Urinary bladder (tissue), 4 donors: ENCODE measurements at places on chromosomes 13 and 19. TPM values are rescaled to one million over a fixed set of nuclear protein-coding genes. Genes with fewer than 3 reads are reported as not detected.

The GFY gene
- not detected for total RNA-seq

The PSG11 gene
- not detected for total RNA-seq

The PSG6 gene
- not detected for total RNA-seq

DNA sequence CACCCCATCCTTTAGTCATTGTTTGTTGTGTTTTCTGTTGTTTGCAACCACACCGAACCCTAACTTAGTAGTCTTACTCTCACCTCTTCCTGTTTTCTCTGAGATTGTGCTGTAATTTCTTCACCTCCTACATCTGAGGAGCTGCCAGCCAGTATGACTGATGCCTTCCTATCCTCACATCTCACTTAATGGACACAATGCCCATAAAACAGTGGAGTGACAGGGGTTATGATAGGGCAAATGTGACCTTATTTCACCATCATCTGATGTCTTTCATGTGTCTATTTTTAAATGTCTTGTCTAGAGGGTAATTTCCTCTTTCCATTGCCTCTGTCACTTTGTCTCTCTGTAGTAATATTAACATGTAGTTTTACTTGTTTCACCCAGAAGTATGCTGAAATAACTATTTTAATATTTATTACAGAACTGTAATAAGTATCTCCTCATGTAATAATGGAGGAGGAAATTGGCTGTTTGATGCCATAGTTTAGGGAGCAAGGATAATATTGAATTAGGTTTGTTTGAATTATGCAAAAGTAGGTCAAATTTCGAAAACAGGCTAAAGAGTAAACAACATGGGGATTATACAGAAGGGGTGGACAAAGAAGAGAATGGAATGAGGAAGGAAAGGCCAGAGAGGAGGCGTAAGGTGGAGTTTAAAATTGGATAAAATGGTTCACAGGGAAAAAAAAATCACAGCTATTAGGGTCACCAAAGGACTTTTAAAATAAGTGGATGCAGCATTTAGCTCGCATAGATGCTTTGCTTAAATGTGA, 103.5 kb upstream of the SPRY2 start:
- no peak for DNase-seq

- DNase-seq = no peak
These were observed 12.4 kb downstream of the PRKD2 start for GRCh38 chr19:46704379-46705076.

- no peak for DNase-seq
These were observed 16.2 kb downstream of the LAIR2 start for GRCh38 chr19:54518844-54519243.

GRCh38 chr19:4970558-4971423, 1.9 kb downstream of the KDM4B start:
- DNase-seq = no peak

- no peak for DNase-seq
These were observed 173.5 kb downstream of the LACC1 start for GRCh38 chr13:44053208-44053607.

DNA sequence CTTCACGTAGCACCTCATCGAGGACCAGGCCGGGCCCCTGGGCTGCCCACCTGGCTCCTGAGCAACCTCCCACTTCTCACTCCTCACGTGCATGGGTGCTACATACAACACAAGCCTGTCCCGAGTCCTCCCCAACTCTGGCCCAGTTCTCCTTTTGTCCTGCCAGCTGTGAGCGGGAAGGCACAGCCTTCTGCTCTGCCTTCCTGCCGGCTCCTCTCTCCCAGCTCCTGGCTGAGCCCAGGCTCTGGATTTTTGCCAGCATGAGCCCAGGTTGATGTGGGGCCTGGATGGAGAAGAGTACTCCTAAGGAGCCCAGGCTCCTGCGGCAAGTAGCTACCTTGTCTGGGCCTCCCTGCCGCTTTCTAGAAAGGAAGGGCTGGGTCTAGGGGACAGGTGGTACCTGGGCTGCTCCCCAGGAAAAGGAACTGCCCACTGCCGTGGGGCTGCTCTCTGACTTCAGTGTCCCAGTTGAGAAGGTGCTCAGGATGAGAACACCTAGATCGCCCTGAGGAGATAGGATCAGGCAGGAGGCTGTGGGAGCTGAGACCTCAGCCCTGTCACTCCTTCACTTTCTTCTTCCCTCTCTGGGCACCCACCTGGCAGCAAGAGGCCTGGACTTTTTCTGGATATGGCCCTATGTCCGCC, 23.6 kb downstream of the LYL1 start:
- no peak for DNase-seq

GRCh38 chr19:22882797-22883196, 50.7 kb downstream of the ZNF723 start:
- no peak for DNase-seq

DNA sequence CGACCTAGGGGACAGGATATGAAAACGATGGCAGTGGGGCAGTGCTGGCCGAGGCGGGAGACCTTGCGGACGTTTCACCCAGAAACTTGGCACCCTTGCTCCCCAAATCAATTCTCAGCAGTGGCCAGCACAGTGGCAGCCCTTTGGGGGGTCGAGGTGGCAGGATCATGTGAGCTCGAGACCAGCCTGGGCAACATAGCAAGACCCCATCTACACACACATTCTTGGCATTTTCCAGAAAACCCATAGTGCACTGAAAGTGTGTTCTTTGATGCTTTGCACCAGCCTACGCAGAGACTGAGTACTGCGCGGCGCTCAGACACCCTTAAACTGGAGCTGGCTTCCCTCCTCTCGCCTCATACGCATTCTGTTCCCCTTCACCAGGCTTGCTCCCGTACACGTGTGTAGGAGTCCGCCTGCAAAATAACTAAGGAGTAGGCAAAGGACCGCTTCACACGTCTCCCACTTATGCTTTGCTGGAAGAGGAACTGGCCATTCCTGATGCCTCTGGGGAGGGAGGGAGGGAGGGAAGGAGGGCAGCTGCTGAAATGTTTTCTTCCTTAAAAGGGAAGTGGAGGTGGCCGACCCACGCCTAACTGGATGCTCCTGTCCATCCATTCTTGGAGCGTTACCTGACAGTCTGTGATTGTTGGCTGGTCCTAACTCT, 23.5 kb upstream of the MIER2 start:
- DNase-seq = no peak

DNA sequence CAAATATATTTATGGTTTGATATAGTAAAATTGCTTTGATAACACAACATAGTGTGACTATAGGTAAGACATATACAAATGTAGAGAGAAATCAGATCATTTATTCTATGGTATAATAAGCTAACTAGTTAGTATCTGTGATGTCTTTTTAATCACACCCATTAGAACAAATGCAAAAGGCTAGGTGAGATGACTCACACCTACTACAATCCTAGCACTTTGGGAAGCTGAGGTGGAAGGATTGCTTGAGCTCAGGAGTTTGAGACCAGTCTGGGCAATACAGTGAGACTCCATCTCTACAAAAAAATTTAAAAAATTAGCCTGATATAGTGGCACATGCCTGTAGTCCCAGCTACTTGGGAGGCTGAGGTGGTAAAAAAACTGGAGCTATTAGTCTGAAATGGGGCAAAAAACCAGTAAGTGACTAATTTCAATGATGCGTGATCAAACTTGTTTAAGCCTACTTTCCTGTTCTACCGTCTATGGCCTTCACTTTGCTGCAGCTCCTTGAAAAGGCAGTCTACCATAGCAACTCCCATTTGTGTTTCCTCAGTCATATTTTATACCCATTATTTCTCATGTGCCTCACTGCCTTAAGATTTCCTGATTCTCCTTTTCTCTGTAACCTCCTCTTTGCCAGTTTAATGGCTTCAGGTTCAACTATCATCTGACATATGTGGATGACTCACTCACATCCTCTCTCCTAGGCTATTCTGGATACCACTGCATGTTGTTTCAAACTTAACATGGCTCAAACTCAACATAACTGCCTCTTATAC, 12.5 kb downstream of the ALG5 start:
- no peak for DNase-seq

DNA sequence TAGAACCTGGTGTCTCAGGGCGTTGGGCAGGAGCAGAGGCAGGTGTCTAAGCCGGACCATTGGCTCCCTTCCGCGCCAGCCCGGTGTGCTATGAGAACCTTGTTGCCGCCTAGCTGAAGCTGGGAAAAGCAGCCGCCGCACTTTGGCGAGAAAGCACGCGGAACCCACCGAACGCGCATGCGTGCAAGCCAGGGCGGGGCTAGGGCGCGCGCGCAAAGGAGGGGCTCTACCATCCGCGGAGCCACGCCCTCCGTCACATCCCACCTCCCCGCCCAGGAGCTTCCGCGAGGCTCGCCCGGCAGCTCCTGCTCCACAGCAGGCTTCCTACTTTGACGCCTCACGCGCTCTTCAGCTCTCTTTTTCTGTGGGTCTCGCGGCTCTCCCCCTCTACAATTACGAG, 51.3 kb downstream of the WDR87 start:
- peak; percentile 23 for DNase-seq

DNA sequence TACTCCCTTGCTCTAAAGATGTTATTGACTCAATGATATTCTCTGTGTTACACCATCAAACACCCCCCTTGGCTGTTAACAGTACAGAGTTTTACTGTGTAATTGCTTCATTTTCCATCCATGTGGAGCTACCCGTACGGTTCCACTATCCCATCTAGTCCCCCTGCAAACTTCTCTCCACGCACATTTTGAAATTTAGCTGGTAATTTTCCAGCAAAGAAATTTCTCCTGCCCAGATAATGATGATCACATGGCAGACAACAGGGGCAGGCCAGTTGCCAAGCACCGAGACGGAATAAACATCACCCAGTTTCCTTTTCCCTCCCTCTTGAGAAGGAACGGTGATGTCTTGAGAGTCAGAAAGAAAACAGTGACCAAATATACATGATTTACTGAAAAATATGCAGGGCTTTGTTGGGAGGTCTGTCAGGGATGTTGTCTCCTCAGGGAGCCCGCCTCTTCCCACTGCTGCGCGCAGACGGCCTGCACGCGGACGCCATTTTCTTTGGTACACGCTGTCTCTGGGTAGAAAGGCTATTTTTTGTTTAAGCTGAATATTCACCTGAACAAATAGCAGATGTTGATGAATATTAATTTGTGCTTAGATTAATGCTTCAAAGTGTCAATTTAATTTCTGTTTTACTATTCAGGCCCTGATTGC, 109.9 kb downstream of the OLFM4 start:
- no peak for DNase-seq

GRCh38 chr13:37686501-37686900, 87.9 kb upstream of the POSTN start:
- DNase-seq = no peak
